ENCODE measurements at places on chromosomes 3 and 15.

- no peak for DNase-seq
These were observed 64.9 kb downstream of the ABHD5 start for GRCh38 chr3:43755516-43756200.

DNA sequence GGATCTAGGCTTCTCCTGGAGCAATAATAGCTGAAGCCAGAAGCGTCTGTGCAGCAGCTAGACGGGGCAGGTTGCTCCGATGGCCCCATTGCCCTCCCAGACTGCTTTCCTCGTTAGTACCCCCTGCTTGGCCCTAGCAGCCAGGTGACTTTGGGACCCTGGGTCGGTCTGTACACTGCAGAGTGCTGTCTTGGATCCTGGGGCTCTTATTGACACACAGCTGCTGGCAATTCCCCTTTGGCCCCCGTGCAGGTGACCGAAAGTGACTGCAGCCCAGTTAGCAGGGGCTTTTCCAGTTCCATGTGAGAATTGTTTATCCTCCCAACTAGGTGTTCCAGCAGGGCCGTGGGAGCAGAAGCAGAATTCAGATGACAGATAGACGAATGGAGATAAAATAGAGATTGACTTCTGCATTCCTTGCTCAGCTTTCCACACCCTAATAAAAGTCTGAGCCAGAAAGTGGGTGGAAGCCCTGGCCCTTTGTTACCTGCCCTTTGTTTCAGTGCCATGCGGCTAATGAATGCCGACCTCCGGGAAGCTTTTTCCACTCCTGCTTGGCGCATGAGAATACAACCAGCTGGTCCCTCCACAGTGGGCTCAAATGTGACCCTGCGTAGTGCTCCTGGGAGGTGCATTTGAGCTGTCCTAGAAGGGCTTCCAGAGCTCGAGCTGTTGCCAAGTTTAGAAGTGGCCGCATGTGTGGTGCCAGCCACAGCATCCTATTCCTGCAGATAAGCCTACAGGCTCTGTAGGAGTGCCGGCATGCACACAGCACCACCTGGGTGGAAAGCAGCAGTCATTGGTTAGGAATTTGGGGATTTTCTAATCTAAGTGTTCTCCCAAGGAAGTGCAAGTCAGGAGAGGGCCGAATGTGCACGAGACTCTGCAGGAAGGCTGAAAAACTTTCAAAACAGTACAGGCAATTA lies 94.4 kb downstream of the SLCO3A1 start:
- no peak for DNase-seq

DNA sequence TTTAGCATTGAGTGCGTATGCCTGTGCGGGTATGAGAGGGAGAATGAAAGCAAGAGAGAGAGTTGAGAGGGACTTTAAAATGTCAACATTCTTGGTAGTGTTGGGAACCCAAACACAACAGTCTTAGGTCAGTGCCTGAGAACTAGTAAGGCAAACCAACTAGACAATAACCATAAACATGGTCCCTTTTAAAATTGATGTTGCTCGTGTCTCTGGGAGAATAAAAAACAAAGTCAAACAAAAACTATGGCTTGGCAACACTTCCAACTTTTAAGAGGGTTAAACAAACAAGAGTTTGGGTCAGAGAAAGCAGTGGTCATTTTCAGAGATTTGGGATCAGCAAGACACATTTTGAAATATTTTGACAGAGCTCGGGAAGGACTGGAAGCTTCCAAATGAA lies 146.7 kb upstream of the THBS1 start:
- no peak for DNase-seq

- DNase-seq, result no peak
These were observed 529.6 kb downstream of the AGBL1 start for GRCh38 chr15:86609275-86609674.

- no peak for DNase-seq
These were observed 134.8 kb downstream of the NSMCE3 start for GRCh38 chr15:29134641-29135308.

- DNase-seq, result no peak
These were observed 963.4 kb upstream of the SEMA6D start for GRCh38 chr15:46753946-46754345.

DNA sequence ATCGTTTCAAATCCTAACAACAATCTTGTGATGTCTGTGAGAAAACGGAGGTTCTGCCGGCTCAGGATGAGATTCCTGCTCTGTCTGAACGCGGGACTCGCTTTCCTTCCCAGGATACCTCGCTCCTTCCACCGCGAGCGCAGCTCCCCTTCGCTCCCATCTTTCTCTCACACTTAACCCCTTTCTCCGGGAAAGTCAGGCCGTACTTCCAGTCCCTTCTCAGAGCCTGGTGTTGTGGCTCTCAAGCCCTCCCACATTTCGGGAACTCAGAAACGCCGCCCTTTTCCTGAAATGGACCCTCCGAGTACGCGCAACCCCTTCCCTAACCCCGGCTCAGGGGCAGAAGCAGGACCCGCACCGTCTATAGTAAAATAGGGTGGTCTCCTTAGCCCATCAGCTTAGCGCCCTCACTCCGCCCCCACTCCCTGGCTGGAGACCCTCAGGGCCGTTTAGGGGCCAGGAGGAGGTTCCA lies 378 bp upstream of the FEM1B start:
- no peak for DNase-seq

DNA sequence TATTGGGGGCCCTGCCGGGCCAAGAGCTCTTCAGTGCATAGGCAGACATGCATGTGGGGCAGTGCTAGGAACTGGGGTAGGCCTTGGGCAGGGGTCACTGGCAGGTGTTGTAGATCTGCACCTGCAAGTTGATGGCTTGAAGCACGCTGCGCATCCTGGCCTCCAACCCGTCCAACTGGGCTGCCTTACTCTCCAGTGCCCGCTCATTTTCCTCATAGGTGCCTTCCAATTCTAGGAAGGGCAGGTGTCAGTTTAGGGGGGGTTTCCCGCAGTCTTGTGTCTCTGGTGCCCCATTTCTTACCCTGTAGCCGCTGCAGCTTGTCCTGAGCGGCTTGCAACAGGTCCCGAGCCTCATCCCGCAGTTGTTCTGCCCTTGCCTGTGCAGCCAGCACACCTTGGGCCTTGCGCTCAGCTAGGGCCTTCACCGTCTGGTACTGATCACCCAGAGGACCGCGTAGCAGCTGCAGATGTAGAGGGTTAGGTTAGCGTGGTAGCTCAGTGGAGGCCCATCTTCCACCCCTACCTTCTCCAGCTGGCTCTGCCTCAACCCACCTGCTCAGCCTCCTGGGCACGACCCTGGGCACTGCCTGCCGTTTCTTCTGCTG lies 611 bp upstream of the USP19 start:
- DNase-seq, result no peak

- no peak for DNase-seq
These were observed 522 bp upstream of the GXYLT2 start for GRCh38 chr3:72887343-72887704.

- DNase-seq, result no peak
These were observed 78.1 kb downstream of the ZPLD1 start for GRCh38 chr3:102512734-102513504.

- DNase-seq, result no peak
These were observed 6.5 kb upstream of the LZTFL1 start for GRCh38 chr3:45848392-45848791.

DNA sequence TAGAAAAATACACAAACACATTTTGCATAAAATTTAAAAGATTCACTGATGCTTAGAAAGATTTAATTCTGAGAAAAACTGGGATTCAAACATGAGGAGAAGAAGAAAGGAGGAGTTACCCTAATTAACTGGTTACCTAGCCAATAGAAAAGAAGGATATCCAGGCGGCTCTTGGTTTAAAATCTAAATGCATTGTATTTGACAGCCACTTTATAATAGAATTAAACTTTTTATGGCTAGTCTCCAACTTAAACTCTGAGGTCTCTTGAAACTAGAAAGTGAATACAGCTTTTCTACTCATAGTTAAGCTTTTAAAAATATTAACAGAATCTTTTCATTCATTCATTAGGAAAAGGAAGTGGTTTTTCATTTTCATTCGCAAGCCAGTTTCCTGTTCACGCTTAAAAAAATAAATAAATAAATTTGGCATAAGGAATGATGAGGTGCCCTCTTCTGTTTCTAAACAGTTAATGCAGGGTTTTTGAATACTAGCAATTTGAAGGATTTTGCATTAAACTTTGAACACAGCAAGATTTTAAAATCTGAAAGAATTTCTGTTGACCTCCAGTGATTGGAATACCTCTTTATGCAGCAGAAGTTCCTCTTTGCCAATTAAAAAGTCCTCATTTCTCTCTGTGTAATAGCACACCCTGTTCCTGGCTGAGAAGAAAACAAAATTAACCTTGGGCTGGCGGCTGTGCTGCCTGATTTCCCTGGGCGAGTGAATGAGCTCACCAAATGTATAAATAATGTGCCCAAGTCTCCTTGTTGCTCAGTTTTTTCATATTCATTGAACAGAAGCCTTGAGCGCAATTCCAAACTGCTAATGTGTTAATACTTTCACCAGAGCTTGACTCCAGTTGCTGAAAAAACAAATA lies 105.1 kb downstream of the ZMAT3 start:
- no peak for DNase-seq

DNA sequence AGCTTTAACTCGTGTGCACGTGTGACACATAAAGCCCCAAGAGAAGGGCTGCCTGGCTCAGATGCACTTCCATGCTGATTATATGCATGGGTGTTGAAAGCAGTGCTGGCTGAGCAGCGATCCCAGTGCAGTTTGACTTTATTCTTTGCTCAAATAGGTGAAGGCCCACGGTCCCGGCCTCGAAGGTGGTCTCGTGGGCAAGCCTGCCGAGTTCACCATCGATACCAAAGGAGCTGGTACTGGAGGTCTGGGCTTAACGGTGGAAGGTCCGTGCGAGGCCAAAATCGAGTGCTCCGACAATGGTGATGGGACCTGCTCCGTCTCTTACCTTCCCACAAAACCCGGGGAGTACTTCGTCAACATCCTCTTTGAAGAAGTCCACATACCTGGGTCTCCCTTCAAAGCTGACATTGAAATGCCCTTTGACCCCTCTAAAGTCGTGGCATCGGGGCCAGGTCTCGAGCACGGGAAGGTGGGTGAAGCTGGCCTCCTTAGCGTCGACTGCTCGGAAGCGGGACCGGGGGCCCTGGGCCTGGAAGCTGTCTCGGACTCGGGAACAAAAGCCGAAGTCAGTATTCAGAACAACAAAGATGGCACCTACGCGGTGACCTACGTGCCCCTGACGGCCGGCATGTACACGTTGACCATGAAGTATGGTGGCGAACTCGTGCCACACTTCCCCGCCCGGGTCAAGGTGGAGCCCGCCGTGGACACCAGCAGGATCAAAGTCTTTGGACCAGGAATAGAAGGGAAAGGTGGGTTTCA lies 87.7 kb downstream of the DNASE1L3 start:
- no peak for DNase-seq

GRCh38 chr15:88839146-88839545 lies 35.9 kb downstream of the ACAN start:
- DNase-seq, result no peak

DNA sequence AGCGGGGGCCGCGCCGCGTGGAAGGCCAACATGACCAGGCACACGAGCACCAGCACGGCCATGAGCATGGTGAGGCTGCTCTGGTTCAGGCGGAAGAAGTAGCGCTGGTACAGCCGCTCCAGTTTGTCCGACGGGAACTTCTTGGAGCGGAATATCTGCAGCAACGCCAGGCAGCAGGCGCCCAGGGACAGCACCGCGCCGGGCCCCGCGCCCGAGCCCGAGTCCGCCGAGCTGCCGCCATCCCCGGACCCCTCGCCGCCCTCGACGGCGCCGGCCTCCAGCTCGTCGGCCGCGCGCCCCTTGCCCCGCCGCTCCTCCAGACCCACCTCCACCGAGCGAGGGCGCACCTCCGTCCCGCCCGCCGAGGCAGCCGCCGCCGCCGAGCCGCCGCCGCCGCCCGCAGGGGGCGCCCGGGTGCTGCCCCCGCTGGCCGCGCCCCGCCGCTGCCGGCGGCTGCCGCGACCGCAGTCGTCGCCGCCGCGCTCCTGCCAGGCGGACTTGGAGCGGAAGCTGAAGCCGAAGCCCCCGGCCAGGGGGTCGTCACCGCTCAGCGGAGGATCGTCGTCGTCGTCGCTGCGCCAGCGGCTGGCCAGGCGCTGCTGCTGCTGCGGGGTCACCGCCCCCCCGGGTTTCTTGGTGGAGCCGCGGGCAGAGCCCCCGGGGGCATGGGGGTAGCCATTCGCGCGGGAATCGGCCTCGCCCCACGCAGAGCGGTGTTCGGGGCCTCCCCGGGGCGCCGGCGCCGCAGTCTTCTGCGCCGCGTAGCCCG lies 957 bp downstream of the ADCY5 start:
- no peak for DNase-seq

All from stimulated activated CD8-positive, alpha-beta memory T cell treated with anti-CD3 and anti-CD28 coated beads, Interleukin-7, amount 100 ng/mL, for 1 hour (primary cell).